ENCODE measurements at places on chromosomes 5 and 9.

DNA sequence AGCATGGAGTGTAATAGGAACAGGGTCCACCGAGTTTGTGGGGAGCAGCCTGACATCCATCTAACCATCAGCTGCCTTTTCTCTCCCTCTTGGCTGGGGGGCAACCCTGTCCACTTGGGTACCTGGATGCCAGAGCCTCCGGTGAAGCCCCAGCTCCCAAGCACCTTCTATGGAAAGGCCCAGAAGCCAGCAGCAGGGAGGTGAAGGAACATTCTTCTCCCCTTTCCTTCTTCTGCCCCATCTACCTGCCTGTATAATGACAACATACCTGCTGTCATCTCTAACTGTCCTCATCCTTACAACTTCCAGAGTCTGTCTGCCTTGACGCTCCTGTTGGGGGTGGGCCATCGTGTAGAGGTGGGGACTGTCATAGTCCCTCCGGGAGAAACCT is 33.1 kb downstream of the THBS4 start:
- no peak for DNase-seq

GRCh38 chr9:138077898-138078540 is 200.4 kb downstream of the CACNA1B start:
- no peak for DNase-seq

GRCh38 chr9:83032065-83032625 is 30.8 kb downstream of the RASEF start:
- no peak for DNase-seq

GRCh38 chr9:137715321-137715720 is 96.5 kb downstream of the EHMT1 start:
- no peak for DNase-seq

- DNase-seq: peak; percentile 48
Observed at GRCh38 chr9:34547960-34548611, 25.3 kb upstream of the ENHO start.

DNA sequence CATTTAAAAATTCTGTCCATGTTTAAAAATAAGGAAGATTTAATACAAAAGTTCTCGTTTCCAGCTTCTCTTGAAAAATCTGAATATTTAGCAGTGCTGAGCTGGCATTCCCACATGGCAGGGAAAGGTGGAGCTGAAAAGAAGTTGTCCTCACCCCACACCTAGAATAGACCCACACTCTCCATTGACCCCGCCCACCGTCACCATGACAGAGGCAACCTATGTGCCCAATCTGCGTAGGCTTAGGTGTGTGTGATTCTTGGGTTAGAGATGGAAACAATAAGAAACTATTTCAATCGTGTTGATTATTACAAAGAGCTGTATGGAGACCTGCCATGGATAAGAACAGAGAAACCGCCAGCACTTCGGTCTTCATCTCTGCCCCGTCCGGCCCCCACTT is 8.9 kb upstream of the STK32A start:
- DNase-seq: no peak

All from COR-L47 (cell line).